Aorta (tissue), 5 donors: ENCODE measurements at places on chromosomes 11 and 22. TPM values are rescaled to one million over a fixed set of nuclear protein-coding genes. Genes with fewer than 3 reads are reported as not detected.

- no peak for DNase-seq
- H3K27me3 ChIP-seq, result peaks cover 3% of the 10 kb centered on the region
- H3K36me3 ChIP-seq, result no peaks in the 10 kb centered on the region
- no peak overlapping the region for H3K4me3 ChIP-seq
- no peaks in the 10 kb centered on the region for H3K4me1 ChIP-seq
Measured at GRCh38 chr11:62266558-62266957, 3.4 kb upstream of the SCGB2A2 start.

The SMTNL1 gene
- total RNA-seq, result not detected

GRCh38 chr11:14137284-14137683 lies 174.8 kb downstream of the SPON1 start:
- no peaks in the 10 kb centered on the region for H3K36me3 ChIP-seq
- no peaks in the 10 kb centered on the region for H3K27me3 ChIP-seq
- H3K4me3 ChIP-seq, result no peak overlapping the region
- H3K27ac ChIP-seq, result no peak overlapping the region
- DNase-seq, result no peak
- H3K4me1 ChIP-seq, result no peaks in the 10 kb centered on the region

GRCh38 chr11:75504501-75504900 lies 21.2 kb downstream of the GDPD5 start:
- no peak for DNase-seq
- no peaks in the 10 kb centered on the region for H3K36me3 ChIP-seq
- H3K27me3 ChIP-seq, result no peaks in the 10 kb centered on the region
- no peak overlapping the region for H3K4me3 ChIP-seq

The MUC6 gene
- total RNA-seq, result not detected

The MCM5 gene
- total RNA-seq, result 18.1 TPM

The SCN3B gene
- total RNA-seq, result 0.16 TPM
